ENCODE measurements at places on chromosomes 16 and 17.

GRCh38 chr17:17381446-17382064 is 78.4 kb downstream of the NT5M start:
- no peak for DNase-seq

- DNase-seq: no peak
These were observed 2.0 kb downstream of the ERBB2 start for GRCh38 chr17:39701784-39702422.

- peak; percentile 32 for DNase-seq
These were observed 55.1 kb downstream of the SOX9 start for GRCh38 chr17:72175787-72176515.

DNA sequence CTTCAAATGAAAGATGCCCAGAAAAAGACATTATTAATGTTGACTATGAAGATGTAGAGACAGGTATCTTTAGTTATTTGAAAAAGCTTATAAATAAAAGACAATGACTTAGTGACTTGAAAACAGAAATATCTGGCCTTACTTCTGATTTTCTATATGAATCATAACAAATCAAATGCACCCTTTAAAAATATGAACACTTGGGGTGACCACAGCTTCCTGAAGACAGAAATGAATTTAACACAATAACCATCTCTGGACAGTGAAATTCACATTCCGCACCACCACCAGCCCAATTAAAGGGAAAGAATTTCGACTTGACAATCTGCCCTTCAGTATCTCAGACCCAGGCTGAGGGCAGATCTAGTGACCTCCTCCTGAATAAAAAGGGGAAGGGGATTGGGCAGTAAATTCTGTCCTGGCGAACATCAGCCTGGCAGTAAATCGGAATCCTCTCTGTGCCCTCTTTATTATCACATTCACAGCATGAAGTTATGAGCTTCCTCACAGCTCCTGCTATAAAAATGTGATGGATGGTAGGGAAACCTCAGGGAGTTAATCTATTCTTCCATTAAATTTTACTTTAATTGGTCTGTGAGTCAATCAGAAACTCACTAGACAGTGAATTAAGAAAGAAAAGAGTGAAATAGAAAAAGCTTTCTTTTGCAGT is 131.5 kb downstream of the SNX11 start:
- no peak for DNase-seq

DNA sequence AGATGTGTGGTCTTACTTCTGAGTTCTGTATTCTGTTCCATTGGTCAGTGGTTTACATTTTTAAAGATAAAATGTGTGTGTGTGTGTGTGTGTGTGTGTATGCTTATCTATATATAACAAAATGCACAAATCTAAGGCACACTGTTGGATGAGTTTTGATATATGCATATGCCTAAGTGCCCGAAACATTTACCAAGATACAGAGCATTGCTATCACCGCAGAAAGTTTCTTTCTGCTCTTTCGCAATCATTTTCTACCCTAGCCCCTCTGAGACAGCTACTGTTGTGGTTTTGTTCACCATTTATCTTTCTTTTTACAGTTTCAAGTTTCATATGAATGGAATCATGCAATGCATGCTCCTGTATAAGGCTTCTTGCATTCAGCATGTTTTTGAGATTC is 97.0 kb downstream of the MRTFB start:
- DNase-seq: no peak

DNA sequence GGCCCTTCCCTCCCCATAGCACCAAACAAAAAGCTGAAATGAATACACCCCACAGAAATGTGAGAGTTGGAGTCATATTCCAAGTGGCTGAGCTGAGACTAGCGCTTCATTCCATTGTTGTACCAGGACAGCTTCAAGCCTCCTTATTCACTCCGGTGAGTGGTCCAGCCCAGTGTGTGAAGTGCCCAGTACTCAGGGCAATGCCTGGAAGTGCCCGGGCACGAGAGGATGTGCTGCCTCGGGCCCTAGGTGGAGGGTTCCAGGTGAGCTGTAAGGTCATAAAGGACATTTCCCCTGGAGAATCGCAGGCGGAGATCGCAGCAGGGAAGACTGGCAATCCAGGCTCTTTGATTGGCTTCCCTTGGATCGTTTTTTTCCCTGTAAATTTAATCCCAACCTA is 5.4 kb upstream of the CYLD start:
- DNase-seq: no peak

GRCh38 chr16:84982434-84982833 is 28.9 kb downstream of the ZDHHC7 start:
- DNase-seq: peak; percentile 68

DNA sequence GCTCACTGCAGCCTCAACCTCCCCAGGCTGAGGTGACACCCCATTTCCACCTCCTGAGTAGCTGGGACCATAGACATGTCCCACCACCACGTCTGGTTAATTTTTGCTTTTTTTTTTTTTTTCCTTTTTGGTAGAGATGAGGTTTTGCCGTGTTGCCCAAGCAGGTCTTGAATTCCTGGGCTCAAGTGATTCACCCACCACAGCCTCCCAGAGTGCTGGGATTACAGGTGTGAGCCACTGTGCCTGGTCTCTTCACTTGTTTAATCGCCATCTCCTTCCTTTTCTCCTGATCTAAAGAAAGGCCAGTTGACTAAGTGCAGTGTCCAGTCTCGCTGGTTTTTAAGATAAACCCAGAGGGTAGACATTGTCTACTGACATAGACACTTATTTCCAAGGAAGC is 152.0 kb downstream of the C16orf95 start:
- DNase-seq: no peak

DNA sequence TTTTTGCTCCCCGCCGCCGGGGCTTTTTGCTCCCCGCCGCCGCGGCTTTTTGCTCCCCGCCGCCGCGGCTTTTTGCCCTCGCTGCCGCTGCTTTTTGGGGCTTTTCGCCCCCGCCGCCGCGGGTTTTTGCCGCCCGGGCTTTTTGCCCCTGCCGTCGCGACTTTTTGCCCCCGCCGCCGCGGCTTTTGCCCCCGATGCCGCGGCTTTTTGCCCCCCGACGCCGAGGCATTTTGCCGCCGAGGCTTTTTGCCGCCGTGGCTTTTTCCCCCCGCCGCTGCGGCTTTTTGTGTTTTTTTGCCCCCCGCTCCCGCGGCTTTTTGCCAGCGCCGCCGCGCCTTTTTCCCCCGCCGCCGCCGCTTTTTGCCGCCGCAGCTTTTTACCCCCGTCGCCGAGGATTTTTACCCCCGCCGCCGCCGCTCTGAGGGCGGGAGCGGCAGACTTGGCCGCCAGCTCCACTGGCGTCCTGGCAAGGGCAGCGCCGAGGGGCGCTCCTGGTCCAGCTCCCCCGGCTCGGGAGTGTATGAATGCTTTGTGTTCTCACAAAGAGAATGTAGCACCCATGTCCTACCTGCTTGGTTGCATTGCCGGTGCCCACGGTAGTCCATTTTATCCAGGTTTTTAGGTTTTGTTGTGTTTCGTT is 151.7 kb downstream of the KCNJ18 start:
- DNase-seq: no peak

- DNase-seq: no peak
These were observed 97.9 kb upstream of the CRHR1 start for GRCh38 chr17:45686250-45686649.

DNA sequence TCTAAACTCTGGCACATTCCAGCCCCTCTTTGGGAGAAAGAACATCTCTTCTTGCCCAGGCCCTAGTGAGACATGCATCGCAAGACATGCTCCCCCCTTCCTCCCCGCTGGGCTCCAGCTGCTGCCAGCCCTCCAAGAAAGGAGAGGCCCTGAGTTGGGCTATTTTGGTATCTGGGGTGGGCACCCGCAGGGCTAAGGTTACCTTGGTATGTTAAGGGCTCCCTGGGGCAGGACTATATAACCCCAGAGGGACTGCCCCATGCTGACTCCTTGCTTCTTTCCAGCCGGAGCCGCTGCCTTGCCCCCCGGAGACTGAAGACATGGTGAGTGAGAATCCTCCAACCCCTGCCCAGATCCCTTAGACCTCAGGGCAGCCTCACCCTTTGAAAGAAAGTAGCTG is at the start of gene MYL11:
Gene MYL11, plus strand, starts transcription at position 265 of the 400 bp plus-strand sequence. Its CDS starts 56 bp downstream, at position 321.
- DNase-seq: no peak

- no peak for DNase-seq
These were observed 15.0 kb upstream of the FAAP100 start for GRCh38 chr17:81567191-81567590.

DNA sequence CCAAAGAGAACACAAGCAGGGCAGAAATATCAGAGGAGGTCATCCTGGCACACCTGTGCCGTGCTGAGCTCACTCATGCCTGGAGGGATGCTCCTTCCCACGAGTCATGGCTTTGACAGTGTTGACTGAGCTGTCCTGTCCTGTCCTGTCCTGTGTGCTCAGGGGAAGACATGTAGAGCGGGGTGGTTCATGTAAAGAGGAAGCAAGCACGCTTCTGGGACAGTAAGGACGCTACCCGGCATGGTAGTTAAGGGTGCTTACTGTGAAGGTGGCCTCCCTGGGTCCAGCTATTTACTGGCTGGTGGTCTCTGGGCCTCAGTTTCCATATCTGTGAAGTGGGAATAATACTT is 398 bp downstream of the LGALS9 start:
- DNase-seq: no peak

- no peak for DNase-seq
These were observed 34.5 kb downstream of the TOX3 start for GRCh38 chr16:52512297-52512987.

DNA sequence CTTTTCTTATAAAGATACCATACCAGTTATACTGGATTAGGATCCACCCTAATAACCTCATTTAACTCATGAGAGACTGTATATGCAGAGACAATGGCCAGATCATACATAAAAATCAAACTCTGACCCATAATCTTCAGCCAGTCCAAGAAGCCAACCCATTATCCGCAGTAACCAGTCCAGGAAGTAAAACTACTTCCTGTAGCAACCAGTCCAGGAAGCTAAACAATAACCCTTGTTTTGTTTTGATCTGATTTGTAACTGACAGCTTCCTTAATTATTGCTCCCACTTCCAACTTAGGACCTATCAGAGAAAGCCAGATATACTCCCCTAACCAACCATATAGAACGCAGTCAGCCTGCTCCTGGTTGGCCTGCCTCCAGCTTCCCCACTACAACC is 19.2 kb upstream of the SSTR2 start:
- no peak for DNase-seq

GRCh38 chr17:15124746-15125145 is 140.4 kb downstream of the PMP22 start:
- DNase-seq: no peak

- DNase-seq: peak; percentile 75
These were observed 887 bp downstream of the ZBTB4 start for GRCh38 chr17:7478276-7479212.

DNA sequence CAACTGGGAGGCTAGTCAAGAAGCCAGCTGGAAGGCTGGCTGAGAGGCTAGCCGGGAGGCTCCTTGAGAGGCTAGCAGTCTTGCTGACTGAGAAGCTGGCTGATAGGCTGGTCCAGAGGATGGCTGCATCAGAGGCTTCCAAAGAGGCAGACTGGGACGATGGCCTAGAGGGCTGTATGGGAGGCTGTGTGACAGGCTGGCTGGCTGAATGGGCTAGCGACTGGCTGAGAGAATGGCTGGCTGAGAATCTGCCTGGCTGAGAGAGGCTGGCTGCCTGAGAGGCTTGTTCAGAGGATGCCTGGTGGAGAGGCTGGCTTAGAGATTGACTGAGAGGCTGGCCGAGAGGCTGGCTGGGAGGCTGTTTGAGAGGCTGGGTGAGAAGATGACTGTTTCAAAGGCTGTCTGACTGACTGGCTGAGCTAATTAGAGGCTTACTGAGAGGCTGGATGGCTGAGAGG is 34.8 kb upstream of the ACSM2B start:
- DNase-seq: no peak

- DNase-seq: no peak
These were observed 4.4 kb downstream of the GABARAPL2 start for GRCh38 chr16:75570396-75571065.

DNA sequence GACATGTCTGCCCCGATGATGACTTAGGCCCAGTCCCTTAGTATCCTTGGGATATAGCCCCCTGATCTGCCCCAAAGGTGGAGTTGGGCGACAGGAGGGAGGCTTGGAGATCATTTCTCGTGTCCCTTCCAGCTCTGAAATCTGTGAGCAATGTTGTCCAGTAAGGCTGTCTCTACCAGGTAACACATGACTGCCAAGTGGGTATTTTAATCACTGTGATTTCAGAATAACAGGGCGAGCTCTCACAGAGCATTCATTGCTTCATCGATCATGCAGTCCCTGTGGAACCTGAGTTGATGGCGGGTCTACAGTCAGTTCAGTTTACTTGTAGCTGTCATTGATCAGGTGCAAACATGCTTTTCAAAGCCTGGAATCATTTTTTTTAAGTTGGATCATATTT is 39.2 kb downstream of the KSR1 start:
- no peak for DNase-seq

GRCh38 chr16:11114366-11115164 is 141.4 kb downstream of the SOCS1 start:
- no peak for DNase-seq

- no peak for DNase-seq
These were observed 3.6 kb downstream of the SOST start for GRCh38 chr17:43754947-43755346.

DNA sequence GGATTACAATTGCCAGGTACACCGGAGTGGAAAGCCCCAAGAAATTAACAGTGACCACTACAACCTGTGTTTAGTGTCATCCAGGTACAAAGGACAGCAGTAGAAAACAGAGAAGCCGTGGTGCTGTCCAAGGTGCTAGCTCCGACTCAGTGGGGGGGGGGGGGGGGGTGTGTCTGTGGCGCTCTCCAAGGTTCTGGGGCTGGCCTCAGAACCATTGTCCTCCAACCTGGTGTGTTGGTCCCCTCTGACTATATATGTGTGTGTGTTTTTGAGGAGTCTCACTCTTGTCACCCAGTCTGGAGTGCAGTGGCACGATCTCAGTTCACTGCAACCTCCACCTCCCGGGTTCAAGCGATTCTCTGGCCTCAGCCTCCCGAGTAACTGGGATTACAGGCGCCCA is 5.8 kb upstream of the ZNF23 start:
- DNase-seq: no peak

GRCh38 chr16:75114179-75114945 is 2.2 kb downstream of the LDHD start:
- DNase-seq: no peak

- DNase-seq: no peak
These were observed 10.7 kb upstream of the SLC16A5 start for GRCh38 chr17:75077072-75077495.

- DNase-seq: no peak
These were observed 20.1 kb downstream of the CNTNAP1 start for GRCh38 chr17:42702446-42702845.

- DNase-seq: no peak
These were observed 411.4 kb upstream of the SOX9 start for GRCh38 chr17:71709271-71709890.

- peak; percentile 26 for DNase-seq
These were observed 741 bp upstream of the TLCD3A start for GRCh38 chr17:731644-732066.

DNA sequence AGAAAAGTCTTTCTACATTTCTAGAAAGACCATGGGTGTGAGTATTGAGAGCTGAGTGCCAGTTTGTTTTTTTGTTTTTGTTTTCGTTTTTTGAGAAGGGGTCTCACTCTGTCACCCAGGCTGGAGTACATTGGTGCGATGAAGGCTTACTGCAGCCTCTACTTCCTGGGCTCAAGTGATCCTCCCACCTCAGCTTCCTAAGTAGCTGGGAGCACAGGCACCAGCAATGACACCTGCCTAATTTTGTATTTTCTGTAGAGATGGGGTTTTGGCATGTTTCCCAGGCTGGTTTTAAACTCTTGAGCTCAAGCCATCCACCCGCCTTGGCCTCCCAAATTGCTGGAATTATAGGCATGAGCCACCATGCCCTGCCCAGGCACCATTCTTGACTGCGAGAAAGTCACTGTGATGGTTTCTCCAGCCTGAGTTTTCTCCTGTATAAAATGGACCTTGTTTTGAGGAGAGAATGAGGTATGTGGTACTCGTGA is 673.8 kb downstream of the MAF start:
- no peak for DNase-seq

GRCh38 chr16:50718761-50719400 is 23.0 kb upstream of the CYLD start:
- DNase-seq: no peak

All from pancreas (tissue), 10 donors.